Stimulated activated CD8-positive, alpha-beta memory T cell treated with anti-CD3 and anti-CD28 coated beads, Interleukin-7, amount 100 ng/mL, for 24 hours (primary cell): ENCODE measurements at places on chromosomes 11 and 22.

- DNase-seq, result no peak
Observed at GRCh38 chr11:104487046-104487806, 323.3 kb upstream of the PDGFD start.

- DNase-seq, result no peak
Observed at GRCh38 chr11:44268614-44269080, 41.3 kb downstream of the ALX4 start.

- no peak for DNase-seq
Observed at GRCh38 chr11:103851166-103851651, 185.2 kb upstream of the DDI1 start.

DNA sequence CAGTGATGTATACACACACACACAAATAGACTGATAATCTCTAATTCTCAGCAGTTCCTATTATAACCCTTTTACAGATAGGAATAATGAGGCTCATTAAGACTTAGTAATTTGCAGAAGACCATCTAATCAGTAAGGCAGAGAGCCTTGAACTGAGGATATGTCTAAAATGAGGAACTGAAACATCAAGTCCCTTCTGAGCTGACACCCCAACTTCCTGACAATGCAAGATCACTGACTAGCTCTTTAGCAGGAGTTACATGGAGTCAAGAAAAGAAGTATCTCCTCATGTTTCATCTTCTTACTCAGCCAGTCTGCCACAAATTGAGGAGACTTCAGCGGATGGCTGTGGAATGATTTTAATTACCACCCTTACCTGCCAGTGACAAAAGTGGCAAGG, 193.0 kb downstream of the MSANTD4 start:
- no peak for DNase-seq

- no peak for DNase-seq
Observed at GRCh38 chr11:31826536-31827438, 15.7 kb upstream of the PAX6 start.

- DNase-seq, result no peak
Observed at GRCh38 chr11:22808571-22809197, 20.9 kb downstream of the SVIP start.

- DNase-seq, result no peak
Observed at GRCh38 chr11:76795290-76795935, 12.3 kb downstream of the TSKU start.

GRCh38 chr11:34960277-34960676, 43.9 kb downstream of the PDHX start:
- no peak for DNase-seq

GRCh38 chr22:20653012-20653794, 120.7 kb upstream of the SERPIND1 start:
- no peak for DNase-seq

DNA sequence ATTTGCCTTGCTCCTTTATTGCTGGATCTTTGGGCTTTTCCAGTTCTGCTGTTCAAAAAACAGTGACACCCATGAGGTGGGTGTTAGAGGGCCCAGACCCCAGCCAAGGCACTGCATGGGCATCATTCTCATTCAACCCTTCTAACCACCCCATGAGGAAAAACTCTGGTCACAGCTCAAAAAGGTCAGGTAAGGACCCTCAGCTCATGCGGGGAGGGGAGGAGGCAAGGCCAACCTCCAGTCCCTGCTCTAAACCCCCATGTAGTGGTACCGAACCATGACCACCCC, 7.4 kb downstream of the GNB1L start:
- DNase-seq, result no peak

DNA sequence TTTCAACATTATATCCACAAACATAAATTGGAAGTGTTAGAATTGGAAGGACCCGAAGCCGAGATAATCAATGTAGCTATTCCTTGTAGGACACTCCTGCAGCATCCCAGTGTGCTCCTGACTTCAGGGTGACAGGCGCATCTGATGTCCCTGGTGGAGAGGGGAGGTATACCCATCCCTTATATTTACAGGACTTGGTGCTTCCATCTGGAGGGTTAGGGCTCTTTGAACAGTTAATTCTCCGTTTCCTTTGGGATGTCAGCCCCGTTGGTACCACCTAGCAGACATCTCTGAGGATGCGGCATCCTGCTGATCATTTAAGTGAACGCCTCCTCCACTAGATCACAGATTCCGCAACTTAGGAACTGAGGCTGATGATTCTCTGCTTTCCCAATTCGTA, 451.3 kb downstream of the OPCML start:
- no peak for DNase-seq

GRCh38 chr11:113375402-113375801, 12.2 kb upstream of the ANKK1 start:
- no peak for DNase-seq

- no peak for DNase-seq
Observed at GRCh38 chr11:93498161-93498560, 45.0 kb downstream of the SMCO4 start.

GRCh38 chr22:19056951-19057401, 65.2 kb downstream of the DGCR2 start:
- no peak for DNase-seq

DNA sequence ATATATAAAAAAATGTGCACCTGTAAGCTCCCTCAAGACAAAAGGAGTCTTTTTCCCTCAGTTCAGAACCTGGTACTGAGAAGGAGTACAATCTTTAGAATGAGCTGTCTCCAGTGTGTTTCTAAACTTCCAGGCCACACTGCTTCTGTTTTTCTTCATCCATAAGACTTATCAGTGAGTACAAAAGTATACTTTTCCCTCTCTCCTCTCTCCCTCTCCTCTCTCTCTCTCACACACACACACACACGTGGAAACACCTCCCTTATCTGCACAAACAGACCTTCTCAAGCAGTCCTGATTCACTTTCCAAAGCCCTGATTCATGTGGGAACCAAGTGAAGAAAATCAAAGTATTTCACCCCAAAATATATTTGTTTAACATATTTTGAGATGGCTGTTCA, 220.7 kb upstream of the UBASH3B start:
- DNase-seq, result no peak

DNA sequence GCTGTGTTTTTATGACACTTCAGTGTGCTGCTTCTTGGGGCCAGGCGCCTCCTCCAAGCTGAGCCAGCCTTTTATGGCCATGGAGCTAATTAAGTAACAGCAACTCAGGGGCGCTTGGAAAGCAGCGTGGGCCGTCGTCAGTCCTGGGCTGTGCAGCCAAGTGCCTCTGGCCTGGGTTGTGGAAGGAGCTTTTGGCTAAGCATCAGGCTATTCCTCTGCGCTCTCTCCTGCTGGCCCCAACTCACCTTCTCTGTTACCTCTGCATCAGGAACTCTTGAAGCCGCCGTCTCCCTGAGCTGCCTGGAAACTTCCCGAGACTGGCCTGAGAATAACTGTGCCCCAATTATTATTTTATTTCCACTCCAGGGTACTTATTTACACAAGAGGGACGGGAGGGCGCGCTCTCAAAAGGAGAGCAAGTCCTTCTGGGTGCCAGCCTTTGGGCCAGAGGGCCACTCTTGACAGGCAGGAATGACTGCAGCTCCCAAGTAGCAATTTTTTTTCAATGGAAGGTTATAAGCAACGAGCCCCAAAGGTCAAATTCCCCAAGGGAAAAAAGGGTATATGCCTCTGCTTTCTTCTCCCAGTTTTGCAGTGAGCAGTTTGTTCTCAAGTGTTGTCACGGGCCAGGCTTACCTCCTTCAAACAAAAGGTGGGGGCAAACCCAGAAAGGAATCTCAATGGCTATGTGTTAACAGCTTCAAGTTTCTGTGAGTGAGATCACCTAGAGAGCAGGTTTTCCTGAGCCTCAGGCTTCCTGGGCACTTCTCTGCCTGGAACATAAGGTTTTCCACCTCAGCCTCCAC, 38.5 kb upstream of the NAV2 start:
- no peak for DNase-seq

GRCh38 chr11:1168256-1168655, 10.5 kb downstream of the MUC5AC start:
- DNase-seq, result no peak

DNA sequence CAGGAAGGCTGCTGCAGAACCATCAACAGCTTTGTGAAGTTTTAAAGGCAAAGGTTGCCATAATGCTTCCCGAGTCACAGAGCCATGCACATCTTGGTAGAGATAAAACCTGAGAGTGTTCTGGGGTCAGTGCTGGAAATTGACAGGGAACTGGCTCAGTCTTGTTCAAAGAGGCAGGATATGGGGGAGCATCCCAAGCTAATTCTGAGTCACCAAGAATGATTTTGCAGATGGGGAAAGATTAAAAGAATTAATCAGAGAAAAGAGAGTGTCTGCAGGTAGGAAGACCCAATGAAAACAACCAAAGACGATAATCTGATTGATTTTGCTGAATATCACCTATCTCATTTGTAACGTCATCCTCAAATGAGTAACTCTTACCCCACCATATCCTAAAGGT, 99.9 kb upstream of the CD44 start:
- no peak for DNase-seq

DNA sequence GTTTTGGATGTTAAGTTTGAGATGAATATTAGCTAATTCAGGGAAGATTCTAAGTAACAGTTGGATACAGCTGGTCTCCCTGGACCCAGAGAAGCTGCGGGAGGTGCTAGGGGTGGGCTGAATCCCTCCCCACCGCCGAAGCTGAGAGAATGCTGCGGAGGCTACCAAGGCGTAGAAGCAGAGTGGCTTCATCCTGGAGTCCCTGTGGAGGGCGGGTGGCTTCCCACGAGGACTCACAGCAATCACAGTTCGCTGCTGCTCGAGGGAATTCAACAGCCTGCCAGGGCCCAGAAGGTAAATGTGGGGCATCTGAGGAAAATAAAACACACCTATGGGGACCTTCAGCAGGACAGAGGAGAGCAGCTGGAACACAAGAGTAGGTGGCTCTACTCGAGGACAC, 11.1 kb upstream of the B3GAT1 start:
- no peak for DNase-seq

GRCh38 chr11:67541198-67541597, 18.0 kb upstream of the CABP2 start:
- DNase-seq, result no peak

GRCh38 chr11:121443688-121444275, 8.3 kb upstream of the SORL1 start:
- no peak for DNase-seq

DNA sequence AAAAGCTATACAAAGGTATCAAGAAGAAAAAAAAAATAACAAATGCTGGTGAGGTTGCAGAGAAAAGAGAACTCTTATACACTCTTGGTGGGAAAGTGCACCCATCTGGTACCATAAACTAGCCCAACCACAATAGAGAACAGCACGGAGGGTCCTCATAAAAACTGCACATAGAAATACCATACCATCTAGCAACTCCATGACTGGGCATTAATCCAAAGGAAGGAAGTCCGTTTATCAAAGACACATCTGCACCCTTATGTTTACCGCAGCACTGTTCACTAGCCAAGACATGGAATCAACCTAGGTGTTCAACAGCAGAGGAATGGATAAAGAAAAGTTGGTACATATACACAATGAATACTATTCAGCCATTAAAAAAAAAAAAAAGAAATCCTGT, 10.8 kb upstream of the CLDN5 start:
- no peak for DNase-seq

- DNase-seq, result no peak
Observed at GRCh38 chr11:18772211-18772610, 19.4 kb downstream of the PTPN5 start.

GRCh38 chr11:123374622-123374968, 55.5 kb upstream of the GRAMD1B start:
- no peak for DNase-seq

DNA sequence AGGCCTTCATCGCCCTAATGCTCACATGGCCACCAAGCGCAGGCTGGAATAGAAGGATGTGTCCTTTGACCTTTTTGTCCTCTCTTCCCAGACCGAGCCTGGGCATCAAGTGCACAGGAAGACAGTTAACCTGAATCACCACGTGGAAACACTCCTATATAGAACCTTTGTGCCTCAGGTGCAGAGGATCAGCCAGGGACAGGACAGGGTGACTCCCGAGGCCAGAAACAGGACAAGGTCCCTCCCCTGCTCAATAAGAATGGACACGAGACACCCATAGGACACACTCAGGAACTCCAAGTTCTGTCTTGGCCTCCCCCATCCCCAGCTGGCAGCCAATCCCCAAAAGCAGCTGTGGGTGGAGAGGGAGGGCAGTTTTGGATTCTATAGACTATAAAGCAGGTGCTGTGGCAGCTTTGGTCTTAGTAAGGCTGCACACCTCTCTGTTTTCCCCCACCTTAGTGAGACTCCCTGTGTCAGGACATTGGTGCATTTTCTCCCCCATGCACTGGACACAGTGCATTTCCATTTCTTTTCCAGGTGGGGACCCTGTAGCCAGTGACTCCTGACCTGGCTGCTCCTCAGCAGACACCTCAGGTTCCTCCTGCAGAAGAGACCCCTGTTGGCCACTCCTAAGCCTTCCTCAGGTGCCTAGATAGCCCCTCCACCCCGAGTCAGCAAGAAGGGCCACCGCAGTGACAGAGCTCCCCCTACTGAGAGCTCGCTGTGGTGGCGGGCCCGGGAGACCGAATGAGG, 43.6 kb upstream of the POU2AF1 start:
- DNase-seq, result no peak

DNA sequence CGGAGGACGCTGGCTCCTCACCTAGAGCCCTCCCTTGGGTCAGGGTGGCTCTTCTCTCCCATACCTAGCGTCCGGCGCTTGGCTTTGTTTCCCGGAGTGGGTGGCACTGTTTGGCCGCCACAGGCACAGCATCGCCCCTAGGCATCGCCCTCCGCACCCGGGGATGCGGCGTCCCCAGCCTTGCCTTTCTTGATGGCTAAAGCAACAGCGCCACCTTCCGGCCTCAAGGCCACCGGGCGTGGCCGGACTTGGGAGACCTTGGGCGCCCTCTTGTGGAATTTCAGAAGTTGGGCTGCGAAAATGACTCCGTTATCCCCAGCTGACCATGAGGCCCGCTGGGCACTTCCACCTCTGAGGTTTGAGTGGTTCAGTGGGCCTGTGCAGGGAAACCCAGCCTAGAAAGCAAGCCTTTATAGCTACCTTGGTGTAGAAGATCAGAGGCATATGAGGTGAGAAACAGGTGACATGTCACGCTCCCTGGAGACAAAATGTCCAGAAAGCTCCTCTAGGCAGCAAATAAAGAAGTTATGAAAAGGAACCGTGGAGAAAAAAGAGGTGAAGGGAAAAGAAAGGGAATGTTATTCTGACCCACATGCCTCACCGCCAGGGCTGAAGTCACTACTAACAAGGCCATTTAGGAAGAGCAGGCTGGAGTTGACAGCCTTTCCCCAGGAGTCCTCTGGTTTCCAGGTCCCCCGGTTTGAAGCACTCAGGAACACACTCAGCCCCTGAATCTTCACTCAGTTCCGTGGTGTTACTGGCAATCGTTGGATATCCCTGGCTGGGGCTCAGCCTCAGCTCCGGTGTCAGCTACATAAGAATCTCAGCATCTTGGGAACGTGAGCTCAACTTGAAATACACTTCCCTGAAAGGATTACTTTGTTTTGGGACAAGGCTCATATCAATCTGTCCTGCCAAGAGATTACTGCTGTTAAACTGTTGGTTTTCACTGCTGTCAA, 54.1 kb downstream of the SNX19 start:
- DNase-seq, result peak; percentile 73
